Cardiac muscle cell (in vitro differentiated cells and primary cell): ENCODE measurements at places on chromosomes 16 and 17.

- DNase-seq: peak; percentile 76
Measured at GRCh38 chr17:40038882-40039513, 15.2 kb downstream of the MED24 start.

DNA sequence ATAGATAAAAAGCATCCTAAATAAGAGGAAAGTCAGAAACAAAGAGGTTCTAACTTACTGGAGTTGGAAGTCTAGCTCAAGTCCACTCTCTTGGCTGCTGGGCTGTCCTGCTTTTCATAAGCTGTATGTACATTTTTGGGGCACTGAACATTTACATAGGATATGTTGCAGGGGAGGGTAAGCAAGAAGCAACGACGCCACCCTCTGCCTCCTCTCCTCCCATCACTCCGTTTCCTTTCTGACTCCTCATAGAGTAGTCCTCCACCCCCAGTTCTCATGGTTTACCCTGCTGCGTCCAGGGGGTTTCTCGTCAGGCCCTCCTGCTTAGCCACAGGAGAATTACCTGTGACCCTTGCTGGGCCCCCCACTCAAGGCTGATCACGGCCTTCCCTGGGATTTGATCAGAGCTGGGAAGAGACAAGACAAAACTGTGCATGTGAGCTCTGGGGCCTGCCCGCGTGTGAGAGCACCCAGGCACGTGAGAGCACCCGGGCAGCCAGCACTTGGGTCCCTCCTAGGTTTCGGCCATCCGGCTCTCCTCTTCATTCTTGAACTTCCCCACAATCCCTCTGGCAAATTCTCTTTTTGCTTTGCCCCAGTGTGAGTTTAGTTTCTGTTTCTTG is 37.1 kb downstream of the TMEM11 start:
- no peak for DNase-seq

DNA sequence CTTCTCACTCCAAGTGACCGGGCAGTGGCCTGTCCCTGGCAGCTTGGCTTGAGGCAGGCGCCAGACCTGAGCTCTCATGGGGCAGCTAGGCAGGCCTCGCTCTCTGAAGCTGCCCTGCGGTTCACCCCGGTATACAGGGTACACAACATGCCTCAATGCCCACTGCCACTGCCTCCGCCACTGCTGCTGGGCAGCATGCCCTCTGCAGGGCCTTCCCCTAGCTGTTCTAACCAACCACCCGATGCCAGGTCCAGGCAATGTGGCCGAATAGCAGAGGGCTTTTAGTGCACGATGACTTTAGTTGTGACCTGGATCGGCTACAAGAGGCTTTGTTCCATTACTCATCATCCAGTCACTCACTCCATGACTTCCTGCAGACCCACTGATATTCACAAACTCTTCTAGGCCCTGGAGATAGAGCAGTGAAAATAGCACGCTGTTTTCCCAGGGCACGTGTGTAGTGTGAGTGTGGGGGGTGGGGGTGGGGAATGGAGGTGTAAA is 19.7 kb downstream of the CDC42EP4 start:
- no peak for DNase-seq

- DNase-seq: no peak
Measured at GRCh38 chr16:12798846-12799245, 4.8 kb downstream of the CPPED1 start.

DNA sequence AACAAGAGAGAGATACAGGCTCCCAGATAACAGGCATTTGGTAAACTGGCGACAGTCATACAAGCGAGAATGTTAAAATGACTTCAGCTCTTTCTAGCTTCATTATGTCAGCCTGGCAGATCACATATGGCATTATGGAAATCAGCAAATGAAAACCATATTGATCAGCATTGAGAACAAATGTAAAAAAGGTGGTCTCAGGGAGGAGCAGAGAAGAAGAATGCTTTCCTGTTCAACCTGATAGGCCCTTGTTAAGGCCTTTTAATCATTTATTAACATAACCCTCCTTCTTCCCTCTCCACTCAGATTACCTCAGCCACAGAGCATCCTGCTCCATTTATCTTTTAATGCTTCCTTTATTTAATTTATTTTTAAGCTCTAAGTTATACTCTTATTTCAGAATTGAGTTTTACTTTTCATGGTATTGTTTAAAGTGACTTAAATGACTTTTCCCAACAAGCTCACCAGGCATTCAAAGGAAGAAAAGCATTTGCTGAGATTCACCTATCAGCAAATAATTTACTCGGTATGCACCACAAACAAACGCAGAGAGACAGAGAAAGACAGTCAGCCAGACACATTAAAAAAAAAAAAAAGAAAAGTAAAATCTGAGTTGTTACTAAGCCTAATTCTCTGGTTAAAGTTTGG is 243.9 kb upstream of the TBX2 start:
- no peak for DNase-seq

DNA sequence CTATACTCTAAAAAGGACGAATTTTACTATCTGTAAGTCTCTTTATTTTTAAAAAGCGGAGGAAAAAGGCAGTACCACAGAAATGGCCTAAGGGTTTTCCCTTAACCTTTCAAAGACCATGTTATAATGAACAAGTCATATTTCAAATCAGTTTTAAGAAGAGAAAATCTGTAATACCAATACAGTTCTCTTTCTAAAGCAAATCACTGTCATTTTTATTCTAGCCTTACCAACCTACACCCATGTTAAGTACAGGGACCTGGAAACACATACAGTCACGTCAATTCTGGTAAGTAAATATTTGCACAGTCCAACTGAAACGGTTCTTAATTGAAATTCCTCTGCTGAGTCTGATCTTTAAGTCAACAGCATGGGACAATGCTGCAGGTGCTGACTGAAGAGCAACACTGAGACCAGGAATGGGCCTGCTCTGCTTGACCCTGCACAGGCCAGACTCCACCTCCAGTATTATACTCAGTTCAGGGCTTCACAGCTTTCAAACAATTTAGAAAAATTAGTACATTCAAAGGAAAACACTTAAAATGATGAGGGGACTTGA is 20.2 kb downstream of the MBTPS1 start:
- DNase-seq: no peak

DNA sequence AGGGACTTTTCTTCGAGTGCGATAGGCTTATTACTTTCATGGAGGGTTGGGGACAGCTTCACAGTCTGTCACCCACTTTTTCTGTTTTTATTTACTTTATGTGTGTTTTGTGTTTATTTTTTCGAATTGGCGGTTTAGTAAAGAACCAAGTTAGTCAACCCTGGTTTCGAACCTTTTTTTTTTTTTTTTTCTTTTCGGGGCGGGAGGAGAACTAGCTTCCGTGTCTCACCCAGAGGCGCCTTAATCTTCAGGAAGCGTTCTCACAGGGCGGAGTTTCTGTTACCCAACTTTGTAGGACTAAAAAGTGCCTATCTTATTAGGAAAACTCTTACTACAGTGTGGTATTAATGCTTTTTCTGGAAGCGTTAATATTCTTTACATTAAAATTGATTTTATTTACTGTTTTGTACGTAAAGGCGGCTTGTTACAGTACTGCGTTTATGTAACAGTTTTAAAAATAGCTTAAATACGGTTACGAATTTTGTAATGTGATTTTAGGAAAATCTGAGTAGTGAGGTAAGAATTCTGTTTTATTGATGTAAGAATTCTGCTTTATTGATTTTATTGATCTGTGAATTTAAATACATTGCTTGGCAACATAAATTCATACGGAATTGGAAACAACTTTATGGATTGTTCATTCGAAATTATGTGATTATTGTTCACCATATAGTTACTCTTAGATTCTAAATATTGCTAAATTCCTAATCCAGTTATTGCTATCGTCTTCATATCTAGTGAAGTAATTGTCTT is 885 bp downstream of the ZNF207 start:
- peak; percentile 45 for DNase-seq

DNA sequence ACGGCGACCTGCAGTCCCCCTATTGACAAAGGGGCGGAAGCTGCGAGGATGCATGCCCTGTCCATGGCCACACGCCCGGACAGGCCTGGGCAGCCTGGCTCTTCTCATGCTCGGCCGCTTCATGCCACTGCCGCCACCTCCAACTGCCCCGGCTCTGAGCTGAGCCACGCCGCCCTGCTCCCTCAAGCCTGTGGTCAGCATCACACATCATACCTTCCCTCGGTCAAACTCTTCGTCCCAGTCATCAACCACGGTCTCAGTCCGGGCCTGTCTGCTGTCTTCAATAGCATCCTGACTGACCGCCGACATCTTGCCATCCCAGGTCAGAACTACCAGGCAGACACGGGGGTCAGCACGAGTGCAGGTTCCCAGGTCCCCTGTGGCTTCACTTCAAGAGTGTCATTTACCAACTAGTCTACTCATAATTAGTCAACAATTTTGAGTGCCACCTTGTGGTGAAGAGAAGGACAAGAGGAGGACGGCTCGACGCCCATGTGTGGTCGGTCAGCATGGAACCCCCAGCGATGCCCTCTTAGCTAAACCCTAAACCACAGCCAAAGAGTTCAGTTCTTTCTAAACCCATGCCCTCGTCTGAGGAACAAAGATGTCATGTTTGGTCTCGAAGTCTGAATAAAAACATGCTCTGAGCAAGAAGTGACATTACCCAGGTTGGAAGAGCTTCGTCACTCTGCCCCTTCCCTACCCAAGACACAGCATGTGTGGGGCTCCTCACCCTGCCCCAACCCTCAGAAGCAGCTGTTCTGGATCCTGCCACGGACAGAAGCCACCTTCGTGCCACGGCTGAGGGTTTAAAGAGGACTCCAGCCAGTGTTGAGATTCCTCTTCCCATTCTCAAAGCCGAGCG is 16.9 kb upstream of the CYTH1 start:
- peak; percentile 15 for DNase-seq

- DNase-seq: no peak
Measured at GRCh38 chr17:70060415-70060814, 14.6 kb upstream of the KCNJ16 start.

GRCh38 chr16:48535831-48536613 is 74.0 kb downstream of the N4BP1 start:
- DNase-seq: peak; percentile 92

DNA sequence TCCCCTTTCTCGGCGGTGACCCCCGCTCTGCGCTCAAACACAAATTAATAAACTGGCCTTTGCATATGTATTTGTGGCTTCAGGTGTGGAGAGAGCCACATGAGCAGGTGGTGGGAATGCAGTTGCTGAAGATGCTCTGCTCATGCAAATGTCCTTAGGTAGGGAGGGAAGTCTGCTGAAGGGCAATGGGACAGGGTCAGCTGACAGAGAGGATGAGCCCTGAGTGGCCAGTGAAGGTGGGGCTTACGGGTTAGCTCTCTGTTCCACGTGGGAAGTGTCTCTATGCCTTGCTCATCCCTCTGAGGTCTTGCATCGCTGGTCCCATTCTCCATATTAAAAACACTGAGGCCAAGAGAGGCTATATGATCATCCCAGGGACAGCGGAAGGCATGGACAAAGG is 74.2 kb upstream of the CCL1 start:
- DNase-seq: no peak

DNA sequence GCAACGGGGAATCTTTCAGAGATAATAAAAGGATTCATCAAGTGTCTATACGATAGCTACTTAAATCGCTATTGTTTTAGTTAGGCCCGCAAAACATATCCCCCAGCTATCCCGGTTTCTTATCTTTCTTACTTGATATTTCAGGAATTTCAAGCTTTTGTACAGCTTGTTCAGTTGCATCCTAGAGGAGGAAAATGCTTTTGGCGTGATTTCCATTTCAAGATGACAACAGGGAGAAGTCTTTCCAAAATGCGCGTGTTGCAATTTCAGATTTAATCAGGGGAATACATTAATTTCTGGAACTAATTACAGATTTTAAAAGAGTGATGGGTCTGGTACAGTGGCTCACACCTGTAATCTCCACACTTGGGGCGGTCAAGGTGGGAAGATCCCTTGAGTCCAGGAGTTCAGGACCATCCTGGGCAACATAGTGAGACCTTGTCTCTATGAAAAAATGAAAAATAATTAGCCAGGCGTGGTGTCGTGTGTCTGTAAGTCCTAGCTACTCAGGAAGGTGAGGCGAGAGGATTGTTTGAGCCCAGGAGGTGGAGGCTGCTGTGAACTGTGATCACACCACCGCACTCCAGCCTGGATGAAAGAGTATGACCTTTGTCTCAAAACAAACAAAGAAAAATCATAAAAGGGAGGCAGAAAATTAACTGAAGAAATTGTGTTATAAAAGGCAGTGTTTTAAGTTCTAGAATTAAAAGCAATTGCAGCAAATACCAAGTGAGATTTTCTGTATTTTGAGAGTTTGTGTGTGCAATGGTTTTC is 546.1 kb downstream of the MAF start:
- no peak for DNase-seq

GRCh38 chr16:65218348-65218747 is 96.5 kb upstream of the CDH11 start:
- no peak for DNase-seq

DNA sequence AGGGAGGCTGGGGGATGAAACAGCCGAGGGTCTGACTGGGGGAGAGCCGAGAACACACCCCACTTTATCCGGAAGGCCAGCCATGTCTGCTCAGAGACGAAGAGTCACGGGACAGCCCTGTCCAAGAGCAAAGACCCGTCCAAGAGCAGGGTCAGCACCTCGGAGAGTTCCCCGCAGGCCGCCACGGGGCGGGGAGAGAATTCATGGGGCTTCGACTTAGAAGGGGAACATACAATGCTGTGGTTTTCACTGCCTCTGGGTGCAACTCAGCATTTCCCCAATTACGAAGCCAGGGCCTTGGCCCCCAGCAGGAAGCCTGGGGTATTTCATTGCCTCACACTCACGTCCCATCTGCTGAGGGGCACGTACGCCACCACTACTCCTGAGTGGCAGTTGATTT is 59.3 kb downstream of the JPH3 start:
- peak; percentile 64 for DNase-seq

DNA sequence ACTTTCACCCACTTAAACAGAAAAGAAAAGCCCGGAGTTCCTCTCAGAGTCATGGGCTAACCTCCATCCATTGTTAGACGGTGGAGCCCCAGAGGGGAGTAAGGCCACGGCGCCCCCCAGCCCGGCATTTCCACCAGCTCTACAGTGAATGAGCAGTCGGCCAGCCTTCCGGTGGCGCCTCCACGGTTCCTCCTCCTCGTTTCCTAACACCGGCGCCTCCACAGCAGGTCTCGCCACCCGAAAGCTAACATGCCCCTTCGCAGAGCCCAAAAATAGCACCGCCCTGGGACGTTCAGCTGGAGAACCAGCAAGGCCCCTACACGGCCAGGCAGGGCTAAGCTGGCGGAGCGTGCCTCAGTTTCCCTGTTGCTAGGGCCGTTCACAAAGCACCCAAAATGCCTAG is 858 bp downstream of the MMD start:
- DNase-seq: peak; percentile 49

- no peak for DNase-seq
Measured at GRCh38 chr16:85539084-85539483, 74.0 kb upstream of the GSE1 start.

DNA sequence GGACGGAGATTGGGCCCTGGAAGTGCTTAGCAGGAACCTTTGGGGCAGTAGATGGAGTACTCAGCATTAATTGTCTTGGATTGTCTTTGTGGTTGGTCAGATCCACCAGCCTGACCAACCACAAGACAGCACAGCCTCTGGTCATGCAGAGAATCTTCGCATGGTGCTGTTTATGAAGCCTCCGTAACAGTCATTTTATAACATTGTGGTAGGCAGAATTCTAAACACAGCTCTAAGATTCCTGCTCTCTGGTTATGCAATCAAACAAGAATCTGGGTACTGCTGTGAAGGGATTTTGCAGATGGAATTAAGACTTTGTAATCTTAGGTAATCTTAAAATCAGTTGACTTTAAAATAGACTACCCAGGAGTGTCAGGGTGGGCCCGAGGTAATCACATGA is 312.2 kb upstream of the GOT2 start:
- DNase-seq: no peak

GRCh38 chr17:13750816-13751793 is 149.4 kb upstream of the HS3ST3A1 start:
- DNase-seq: peak; percentile 28
